ENCODE measurements at places on chromosomes 3 and 15.

- DNase-seq = no peak
These were observed 2.0 kb downstream of the SMC4 start for GRCh38 chr3:160401291-160402095.

DNA sequence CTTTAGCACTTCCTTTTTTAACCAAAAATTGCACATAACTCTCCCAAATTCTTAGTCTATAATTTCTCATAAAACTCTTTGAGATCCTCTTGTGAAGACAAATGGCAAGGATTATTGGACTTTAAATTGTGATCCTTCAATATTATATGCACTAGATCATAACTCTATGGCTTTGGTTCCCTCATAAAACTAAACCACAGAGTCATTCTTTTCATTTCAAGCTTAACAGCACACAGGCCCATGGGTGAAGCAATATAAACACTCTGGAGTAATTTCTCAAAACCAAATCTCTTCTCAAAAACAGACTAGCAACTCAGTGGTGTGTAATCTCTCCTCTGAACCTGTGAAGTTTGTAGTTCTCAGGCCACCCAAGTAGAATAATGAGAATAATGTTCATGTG lies 171.0 kb upstream of the NECTIN3 start:
- DNase-seq = no peak

GRCh38 chr3:181497358-181497757 lies 214.4 kb upstream of the SOX2 start:
- DNase-seq = no peak

GRCh38 chr3:59289831-59290230 lies 240.0 kb upstream of the CFAP20DC start:
- no peak for DNase-seq

DNA sequence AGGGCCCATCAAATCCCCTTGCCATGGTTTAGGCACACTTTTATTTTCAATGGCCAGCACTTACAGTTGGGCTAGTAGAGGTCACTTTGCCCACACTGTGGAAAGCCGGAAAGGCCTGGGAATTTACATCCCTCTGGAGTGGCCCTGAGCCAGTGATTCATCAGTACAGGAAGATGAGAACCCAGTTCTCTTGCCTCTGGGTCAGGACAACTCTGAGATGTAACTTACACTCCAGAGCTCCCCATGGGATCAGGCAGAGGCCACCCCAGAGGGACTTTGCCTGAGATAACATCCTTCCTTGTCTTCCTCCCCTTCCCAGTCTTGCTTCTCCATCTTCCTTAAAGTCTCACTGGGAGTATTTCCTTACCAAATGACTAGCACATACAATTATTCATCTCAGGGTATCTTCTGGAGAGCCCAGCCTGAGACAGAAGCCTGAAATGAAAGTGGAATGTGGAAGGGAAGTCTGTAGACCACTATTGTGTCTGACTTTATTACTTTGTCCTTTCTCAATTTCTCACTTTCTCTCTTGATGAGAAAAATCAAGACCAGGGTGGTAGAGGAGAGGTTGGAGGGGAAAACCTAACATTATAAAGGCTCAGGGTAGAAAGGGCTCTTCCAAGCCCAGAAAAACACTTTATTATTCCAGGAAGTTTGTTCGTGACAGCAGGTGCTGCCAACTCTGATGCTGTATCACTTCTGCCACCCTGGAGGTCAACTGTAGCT lies 220.8 kb downstream of the ZNF621 start:
- no peak for DNase-seq

- no peak for DNase-seq
These were observed 37.7 kb upstream of the PRR20G start for GRCh38 chr3:127325629-127325961.

DNA sequence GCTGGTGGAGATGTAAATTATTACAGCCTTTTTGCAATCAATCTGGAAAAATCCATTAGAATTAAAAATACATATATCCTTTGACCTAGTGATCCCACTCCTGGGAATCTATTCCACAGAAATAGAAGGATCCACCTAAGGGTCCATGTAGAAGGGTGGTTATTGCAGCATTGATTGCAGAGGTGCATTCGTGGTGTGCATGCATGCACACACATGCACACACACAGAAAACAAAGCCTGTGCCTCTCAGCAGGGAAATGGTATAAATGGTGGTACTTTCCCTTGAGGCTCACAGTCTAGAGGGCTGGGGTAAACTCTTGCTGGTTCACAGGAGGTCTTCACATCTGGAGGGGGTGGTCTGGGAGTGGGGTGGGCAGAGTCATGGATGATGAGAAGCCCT lies 19.4 kb upstream of the ADPGK start:
- no peak for DNase-seq

GRCh38 chr3:80556763-80557162 lies 789.0 kb upstream of the ROBO1 start:
- DNase-seq = no peak

DNA sequence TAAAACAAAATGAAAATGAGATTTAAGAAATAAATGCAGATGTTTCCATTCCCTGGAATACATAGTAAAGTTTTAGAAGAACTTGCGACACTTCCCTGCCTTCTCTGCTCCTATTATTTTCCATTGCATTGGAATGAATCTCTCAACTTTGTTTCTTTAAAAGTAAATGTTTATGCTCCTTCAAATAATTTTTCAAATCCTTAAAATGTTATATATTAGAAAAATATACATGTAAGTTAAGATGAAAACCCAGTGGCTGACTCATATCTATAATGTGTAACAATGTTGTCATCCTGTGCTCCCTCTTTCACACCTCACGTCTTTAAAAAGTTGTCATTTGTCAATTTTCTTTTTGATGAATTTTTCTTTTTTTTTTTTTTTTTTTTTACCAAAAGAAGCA lies 3.6 kb downstream of the RBMS3 start:
- DNase-seq = no peak

DNA sequence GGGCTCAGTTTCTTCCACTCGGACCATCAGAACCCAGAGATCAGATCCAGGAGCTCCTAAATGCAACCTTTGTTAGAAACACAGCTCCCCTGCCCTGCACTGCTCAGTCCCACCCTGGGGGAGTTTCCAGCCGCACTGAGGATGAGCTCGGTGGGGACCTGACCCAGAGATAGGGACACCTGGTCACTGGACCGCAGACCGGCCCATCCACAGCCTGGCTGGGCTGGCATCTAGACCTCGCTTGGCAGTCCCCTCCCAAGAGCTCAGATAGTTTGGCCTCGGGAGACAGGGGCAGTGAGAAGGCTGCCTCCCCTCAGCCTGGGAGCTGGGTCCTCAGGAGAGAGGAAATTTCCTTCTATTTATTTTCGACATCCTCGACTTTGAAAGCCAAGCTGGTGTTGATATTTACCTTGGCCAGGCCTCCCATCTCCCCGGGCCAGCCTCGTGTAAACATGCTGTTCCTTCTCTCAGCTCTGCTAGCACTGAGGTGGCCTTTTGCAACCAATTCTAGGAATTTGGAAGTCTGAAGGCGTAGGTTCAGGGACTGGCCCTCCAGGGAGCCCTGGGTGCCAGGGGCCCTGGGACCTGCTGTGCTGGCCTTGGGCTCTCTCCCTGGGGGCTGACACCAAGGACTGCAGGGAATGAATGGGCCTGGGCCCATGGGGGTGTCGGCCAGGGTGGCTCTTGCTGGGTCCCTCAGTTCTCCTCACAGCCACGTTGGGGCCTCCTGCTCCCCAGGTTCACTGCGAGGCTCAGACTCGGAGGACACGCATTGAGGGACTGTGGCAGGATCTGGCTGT lies 90.1 kb downstream of the VGLL4 start:
- no peak for DNase-seq

- DNase-seq = no peak
These were observed 21.3 kb upstream of the CAV3 start for GRCh38 chr3:8712045-8712907.

- DNase-seq = no peak
These were observed 198.2 kb downstream of the SLCO3A1 start for GRCh38 chr15:92051716-92052115.

DNA sequence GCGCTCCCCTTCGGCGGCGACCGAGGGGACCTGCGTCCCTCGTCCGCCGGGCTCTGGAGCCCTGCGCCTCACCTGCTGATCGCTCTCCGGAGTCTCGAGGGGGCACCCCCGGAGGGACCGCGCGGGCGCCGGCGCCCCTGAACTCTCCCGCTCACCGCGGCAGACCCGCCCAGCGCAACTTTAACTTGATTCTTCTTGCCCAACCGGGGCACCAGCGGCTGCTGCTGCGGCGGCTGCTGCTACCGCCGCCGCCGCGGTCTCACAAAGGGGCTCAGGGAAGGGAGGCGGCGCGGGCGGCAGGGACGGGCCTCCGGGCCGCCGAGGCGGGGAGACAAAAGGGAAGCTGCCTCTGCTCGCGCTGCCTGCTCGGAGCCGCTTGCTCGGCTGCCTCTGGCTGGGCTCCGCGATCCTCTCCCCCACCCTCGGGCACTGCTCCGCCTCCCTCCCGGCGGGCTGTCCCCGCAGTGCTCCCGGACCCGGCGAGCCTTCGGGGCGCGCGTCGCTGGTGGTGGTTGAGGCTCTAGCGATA lies at the start of gene PPM1L:
Gene PPM1L, plus strand, starts transcription at position 456 of the 529 bp plus-strand sequence.
- peak; percentile 27 for DNase-seq

DNA sequence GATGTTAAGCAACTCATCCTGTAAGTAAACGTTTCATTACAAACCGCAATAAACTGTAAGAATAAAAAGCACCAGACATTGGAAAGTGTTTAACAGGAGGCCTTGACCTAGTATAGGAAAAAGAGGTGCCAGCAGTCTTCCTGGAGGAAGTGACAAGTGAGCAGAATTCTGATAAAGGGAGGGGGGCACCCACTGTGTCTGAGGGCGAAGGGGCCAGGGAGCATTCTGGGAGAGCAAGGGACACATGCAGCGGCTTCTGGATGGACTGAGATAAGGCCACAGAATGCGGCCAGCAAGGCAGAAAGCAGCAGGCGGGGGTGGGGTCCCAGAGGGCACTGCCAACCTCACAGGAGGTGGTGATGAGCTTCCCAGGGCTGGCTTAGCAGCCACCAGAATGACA lies 80.2 kb downstream of the MTHFS start:
- no peak for DNase-seq

- DNase-seq = no peak
These were observed 179.5 kb upstream of the PDZRN3 start for GRCh38 chr3:73804204-73804603.

DNA sequence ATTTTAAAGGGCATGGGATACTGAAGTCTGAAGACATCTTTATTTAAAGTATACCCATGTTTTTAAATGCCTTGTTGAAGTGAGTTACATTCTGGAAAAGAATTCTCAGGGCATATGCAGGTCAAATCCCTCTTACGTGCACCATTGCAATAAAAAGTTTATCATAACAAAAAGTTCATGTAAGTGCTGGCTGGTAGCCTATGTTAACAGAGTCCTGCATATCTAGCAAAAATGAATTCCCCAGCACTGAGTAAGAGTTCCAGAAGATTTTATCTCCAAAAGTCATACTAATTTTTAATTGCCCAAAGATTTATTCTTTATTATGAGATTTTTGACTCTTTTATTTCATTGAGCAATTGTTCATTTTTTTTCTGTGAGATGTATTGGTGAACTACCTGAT lies 104.7 kb upstream of the ROBO1 start:
- no peak for DNase-seq

GRCh38 chr15:26146202-26146601 lies 283.1 kb upstream of the ATP10A start:
- DNase-seq = no peak

DNA sequence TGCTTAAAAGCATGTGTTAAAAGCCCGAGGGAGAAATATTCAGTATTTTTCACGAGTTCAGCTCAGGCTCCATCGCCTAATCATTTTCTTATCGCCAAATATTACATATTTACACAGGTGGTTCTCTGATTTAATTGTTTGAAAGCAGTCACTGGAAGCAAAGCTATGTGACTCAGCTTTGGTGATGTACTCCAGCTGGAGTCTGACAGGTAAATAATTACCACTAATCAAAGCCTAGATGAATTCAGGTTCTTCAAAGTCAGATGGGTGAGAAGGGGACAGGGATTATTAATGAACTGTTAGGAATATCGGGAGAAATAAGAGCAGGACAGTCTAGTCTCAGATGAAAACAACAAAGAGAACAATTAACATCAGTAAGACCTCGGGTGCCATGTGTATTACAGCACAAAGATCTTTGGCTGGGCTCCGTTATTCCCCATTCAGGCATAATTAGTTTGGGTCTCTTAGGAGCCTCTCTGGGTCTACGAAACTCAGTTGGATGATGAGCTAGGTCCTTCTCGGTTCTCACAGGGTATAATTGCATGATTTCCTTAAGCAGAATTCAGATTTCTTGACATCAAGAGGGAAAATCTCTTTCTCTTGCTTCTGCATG lies 331.7 kb upstream of the ADAMTS9 start:
- no peak for DNase-seq

GRCh38 chr3:11915621-11916424 lies 69.1 kb upstream of the TAMM41 start:
- DNase-seq = no peak

DNA sequence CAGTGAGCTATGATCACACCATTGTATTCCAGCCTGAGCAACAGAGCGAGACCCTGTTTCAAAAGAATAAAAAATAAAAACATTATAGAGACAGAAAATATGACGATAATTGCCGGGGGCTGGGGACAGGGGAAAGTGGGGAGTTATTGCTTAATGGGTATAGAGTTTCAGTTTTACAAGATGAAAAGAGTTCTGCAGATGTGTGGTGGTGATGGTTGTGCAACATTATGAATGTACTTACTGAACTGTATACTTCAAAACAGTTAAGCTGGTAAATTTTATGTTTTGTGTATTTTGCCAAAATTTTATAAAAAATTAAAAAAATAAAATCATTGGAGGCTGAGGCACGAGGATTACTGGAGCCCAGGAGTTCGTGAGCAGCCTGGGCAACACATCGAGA lies 24.8 kb upstream of the ZNF774 start:
- no peak for DNase-seq

DNA sequence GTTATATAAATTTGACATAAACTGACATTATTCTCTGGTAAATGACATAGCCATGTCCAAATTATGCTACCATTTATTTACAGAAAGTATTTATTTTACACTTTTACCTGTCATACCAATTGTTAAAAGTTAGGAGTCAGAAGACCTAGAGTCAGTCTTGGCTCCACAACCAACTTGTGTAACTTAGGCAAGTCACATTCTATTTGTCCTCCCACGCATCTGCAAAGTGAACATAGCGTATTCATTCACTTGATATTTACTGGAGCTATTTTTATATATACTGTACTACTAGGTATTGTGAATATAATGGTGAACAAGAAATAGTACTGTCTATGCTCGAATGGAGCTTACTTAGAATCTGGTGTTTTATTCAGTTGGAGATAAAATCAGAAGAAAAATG lies 78.7 kb downstream of the ZNF280D start:
- no peak for DNase-seq

DNA sequence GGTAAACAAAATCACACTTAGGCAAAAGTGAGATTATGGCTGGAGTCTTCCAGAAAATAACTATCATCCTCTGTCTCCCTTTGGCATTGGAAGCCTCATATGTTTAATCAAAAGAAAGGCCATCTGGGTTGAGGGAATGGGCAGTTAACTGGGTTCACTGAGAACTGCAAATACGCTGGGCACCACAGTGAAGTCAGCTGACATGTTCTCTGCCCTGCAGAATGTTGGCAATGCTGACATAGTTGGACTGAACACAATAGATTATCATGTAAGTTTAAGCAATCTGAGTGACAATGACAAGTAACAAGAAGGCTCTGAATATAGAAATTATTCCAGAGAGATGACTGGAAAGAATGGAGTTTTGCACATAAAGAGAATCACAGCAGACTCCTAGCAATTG lies 43.8 kb upstream of the SLC25A26 start:
- DNase-seq = no peak

All from activated CD4-positive, CD25-positive, alpha-beta regulatory T cell (primary cell).